Testis (tissue), 5 donors: ENCODE measurements at places on chromosomes 11 and 22. TPM values are rescaled to one million over a fixed set of nuclear protein-coding genes. Genes with fewer than 3 reads are reported as not detected.

- peak; percentile 38 for DNase-seq
- H3K27me3 ChIP-seq = no peaks in the 10 kb centered on the region
- no peaks in the 10 kb centered on the region for H3K36me3 ChIP-seq
- no peak overlapping the region for H3K27ac ChIP-seq
- no peaks in the 10 kb centered on the region for H3K4me1 ChIP-seq
- H3K4me3 ChIP-seq = no peak overlapping the region
Observed at GRCh38 chr22:37284805-37285355, 2.6 kb downstream of the CYTH4 start.

The PHLDB1 gene
- total RNA-seq = 95.9 TPM

DNA sequence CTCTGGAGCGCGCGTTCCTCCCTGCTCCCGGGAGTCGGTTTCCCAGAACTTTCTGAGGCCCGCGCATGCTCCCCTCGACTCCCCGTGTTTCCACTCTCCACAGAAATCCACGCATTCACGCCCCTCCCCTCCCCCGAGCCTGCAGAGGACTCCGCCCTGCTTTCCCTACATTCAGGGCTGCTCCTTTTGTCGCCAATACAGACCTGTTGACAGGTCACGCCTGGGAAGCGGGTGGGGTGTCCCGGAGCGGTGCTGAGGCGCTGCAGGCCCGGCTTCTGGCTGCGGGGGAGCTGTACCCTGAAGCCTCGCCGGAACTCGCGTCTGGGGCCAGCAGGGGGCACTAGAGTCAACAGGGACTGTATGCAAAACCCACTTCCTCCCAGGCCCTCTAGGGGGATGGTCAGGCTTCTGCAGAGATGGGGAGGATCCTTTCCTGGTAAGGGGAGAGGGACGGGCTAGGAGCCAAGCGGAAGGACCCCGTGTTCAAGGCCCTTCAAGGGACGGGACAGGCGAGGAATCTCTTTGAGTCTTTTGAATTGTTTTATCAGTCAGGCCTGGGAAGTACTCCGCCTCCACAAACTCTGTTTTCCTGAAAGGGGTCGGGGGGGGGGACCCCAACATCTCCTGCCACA lies at the start of gene PRAME:
Gene PRAME, minus strand, starts transcription at position 294 of the 632 bp plus-strand sequence. CDS start 2,433 bp downstream, outside the sequence.
- DNase-seq = peak; percentile 96
- no peaks in the 10 kb centered on the region for H3K27me3 ChIP-seq
- peak within 1 kb of the TSS; percentile 83 for H3K27ac ChIP-seq
- H3K4me3 ChIP-seq = peak within 1 kb of the TSS; percentile 62

DNA sequence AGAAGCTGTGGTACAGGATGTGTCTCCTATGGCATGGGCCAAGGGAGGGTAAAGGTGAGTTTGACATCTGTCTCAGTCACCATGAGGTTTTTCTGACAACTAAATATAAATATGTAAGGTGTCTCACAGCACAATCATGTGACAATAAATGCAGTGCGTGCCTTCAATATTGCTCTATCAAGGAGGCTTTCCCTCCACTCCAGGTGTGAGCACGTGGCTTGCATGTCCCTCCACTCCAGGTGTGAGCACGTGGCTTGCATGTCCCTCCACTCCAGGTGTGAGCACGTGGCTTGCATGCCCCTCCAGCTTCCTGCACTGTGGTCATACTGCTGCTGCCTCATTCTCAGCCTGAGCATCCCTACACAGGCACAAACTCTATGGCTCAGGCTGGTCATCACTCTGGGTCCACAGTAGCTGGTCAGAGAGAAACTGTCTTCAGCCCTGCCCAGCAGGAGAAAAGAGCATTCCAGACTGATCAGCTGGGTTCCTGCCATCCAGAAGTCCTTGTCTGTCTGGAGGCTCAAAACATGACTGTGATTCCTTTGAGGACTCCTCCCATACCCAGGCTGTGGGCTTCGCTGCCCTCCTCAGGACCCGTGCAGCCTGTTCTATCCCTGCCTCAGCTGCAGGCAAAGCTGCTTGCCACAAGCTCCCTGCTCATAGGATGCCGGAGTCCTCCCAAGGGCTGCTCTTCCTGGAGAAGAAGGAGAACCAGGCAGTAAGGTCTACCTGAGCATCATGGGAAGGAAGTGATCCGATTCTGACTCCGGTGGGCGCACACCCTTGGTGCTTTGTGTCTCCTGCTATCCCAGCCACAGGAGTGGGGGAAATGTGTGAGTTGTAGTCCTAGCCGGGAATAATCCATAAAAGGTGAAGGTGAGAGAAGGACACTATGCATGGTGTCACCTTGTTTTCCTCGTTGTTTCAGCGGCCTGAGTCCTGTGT lies 33.4 kb upstream of the VPREB1 start:
- no peak for DNase-seq
- no peak overlapping the region for H3K27ac ChIP-seq
- H3K4me1 ChIP-seq = no peaks in the 10 kb centered on the region
- no peaks in the 10 kb centered on the region for H3K36me3 ChIP-seq
- no peaks in the 10 kb centered on the region for H3K27me3 ChIP-seq

The APOA1 gene
- total RNA-seq = 2,741 TPM

The HSPB2 gene
- total RNA-seq = not detected

GRCh38 chr11:115409116-115409670 lies 95.0 kb downstream of the CADM1 start:
- peaks cover 23% of the 10 kb centered on the region for H3K4me1 ChIP-seq
- H3K27me3 ChIP-seq = no peaks in the 10 kb centered on the region
- DNase-seq = no peak
- H3K27ac ChIP-seq = no peak overlapping the region

DNA sequence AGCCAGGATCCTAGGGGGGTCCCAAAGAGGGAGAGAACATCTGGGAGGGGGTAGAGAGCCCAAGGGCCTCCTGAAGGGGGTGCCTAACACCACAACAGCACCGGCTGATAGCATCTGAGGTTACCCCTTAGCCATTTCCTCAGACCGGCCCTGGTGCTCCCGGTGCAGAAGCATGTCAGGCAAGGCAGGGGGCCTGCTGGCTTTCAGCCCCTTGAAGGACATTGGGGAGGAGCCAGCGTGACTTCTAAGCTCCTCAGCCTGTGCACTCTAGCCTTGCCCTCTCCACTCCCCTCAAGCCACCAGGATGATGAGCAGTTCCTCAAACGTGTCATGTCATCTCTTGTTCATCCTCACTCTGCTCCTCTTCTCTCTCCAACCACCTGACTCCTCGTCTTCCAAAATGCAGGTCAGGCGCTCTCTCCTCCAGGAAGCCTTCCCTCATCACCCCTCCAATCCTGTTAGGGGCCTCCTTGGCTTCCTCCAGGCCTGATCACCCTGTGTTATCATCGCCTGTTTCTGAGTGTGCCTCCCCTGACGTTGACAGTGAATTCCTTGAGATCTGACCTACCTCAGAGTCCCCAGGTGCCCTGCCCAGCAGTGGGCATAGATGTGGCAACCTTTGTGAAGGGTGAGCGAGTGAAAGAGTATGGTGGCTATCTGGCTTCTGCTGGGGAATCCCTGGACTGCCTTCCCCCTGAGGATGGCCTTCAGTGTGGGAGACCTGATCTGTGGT lies 6.1 kb downstream of the P2RY2 start:
- H3K4me3 ChIP-seq = no peak overlapping the region
- H3K27me3 ChIP-seq = no peaks in the 10 kb centered on the region
- H3K4me1 ChIP-seq = no peaks in the 10 kb centered on the region
- no peak for DNase-seq
- no peak overlapping the region for H3K27ac ChIP-seq
- H3K36me3 ChIP-seq = no peaks in the 10 kb centered on the region
